Tibial nerve (tissue), 4 donors: ENCODE measurements at places on chromosomes 6 and 20. TPM values are rescaled to one million over a fixed set of nuclear protein-coding genes. Genes with fewer than 3 reads are reported as not detected.

Gene CST5
- not detected for total RNA-seq

GRCh38 chr6:139016337-139017213 is 12.0 kb upstream of the ABRACL start:
- DNase-seq: no peak

- no peak for DNase-seq
These were observed 161.2 kb downstream of the PTPRT start for GRCh38 chr20:43028470-43028869.

GRCh38 chr20:44614525-44614924 is 32.1 kb downstream of the PKIG start:
- DNase-seq: no peak

GRCh38 chr6:33177552-33178446 is 14.5 kb downstream of the COL11A2 start:
- no peak for DNase-seq

GRCh38 chr6:37916675-37917074 is 97.1 kb downstream of the ZFAND3 start:
- DNase-seq: no peak

- DNase-seq: no peak
These were observed 38.3 kb downstream of the COX4I2 start for GRCh38 chr20:31675828-31676608.

Gene SLC12A5
- total RNA-seq: 5.2 TPM

DNA sequence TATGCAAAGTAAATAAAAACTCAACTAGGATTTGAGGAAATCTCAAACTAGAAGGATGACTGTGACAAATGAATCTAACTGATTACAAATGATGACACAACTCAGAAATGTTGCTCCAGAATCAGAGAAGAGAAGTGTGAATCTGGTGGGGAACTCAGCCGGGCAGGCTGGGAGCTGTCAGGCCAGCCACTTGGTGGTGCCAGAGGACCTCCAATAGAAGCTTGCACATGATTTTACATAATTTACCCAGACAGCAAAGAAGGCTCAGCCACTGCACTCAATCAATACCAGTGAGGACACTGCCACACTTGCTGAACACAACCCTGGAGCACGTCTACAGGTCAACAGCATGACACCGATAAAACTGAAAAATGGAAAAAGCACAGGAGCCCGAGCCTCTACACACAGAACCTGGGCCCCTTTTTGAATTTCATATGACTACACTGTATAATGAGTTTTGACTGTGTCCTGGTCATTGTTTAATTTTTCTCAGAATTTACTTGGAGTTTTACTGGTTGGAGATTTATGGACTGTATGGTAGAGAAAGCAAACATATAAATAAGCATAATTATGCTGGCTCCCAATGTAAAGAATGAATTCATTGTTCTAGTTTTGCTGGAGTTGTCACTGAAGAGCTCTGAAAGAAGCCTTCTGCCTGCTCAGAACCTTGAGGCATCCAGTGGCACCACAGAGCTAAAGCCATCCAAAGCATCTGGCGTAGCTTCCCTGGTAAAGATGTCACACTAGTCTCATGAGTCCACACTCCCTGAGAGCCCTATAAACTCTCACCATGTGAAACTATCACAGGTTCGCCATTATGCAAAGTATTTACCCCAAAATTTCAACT is 296.5 kb downstream of the THBS2 start:
- DNase-seq: peak; percentile 47

- DNase-seq: no peak
These were observed 25.4 kb upstream of the GMNN start for GRCh38 chr6:24749297-24749696.

- peak; percentile 61 for DNase-seq
These were observed 35.5 kb upstream of the BMP2 start for GRCh38 chr20:6732001-6732447.

DNA sequence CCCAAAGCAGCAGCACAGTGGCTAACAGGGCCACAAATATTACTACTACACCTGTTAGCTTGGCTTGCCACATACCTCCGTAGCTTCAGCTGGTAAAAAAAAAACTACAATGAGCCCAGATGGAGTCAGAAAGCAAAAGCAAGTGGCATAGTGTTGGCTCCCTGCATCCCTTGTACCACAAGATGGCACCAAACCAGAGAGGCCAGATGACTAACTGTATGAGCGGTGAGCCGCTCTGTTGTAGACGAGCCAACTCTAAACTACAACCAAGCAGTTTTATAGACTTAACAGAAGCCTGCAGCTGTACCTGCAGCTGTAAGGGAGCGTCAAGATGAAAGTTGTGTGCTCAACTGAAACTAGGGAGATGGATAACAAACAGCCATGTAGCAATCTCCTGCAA is 84.5 kb upstream of the MCHR2 start:
- DNase-seq: no peak

GRCh38 chr20:22473293-22473692 is 111.1 kb downstream of the FOXA2 start:
- DNase-seq: no peak

DNA sequence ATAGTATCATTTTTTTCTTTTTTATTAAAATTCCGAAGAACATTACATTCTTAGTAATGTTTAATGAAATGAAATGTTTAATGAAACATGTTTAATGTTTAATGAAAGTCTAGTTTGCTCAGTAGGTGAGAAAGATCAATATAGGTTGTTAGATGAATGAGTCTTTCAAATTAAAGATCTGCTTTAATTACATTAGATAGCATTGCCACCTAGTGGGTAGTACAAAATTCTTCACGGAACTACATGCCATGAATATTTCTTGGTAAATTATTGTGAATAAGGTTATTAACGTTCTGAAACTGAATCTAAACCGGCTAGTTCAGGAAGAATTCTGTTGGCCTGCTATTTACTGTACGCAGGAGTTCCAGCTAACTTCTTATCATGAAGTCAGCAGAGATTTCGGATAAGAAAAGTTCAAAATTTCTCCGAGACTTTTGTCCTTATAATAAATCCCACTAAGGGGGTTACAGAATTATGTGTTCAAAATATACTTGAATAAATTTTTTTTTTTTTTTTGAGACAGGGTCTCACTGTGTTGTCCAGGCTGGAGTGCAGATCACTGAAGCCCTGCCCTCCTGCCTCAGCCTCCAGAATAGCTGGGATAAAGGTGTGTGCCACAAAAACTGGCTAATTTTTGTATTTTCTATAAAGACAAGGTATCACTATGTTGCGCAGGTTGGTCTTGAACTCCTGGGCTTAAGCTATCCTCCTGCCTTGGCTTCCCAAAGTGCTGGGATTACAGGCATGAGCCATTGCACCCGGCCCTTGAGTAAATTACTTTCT is 7.9 kb upstream of the GMNN start:
- no peak for DNase-seq

DNA sequence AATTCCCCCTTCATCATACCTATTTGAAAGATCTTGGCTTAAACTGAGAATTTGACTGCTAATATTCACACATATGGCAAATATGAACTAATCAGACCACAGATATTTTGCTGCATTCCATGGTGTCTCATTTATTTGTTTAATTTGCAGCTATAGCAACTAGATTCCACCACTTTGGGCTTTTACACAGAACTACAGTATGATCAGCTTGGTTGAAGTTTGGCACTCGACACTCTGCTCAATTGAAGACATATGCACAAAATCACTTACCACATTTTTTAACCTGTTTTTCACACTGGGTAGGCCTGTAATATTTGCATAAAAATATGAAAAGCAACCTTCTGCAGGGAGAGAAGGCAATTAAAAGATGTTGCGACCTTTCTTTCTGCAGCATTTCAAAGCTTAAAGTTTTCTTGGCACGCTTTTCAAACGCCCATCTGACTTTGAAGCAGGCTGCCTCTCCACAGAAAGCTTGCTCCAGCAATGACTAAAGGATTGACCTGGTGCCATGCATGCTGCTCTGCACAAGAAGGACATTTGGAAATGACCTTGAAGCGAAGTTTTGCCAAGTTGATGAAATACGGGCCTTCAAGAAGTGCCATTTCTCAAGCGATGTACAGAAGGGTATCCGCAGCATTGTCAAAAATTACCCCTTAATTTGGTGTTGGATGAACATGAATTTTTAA is 126.7 kb downstream of the AIG1 start:
- DNase-seq: no peak

- DNase-seq: no peak
These were observed 69.1 kb downstream of the PHACTR3 start for GRCh38 chr20:59673288-59673997.

DNA sequence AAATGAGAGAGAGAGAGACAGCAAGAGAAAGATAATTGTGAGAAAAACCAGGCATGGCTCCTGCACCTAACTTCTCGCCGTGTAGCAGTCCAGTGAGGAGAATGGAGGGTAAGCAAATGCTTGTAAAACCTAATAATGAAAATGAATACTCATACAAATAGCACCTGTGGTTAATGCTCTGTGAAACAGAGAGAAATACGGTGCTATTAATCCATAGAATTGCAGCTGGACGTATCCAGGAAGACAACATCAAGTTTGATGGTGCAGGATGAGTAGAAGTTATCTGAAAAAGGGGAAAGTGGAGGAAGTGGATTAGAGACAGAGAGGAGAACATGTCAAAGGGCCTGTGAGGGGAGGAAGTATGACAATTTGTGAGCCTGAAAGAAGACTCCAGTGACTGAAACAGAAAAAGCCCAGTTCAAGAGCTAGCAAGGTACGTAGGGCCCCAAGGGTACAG is 89.4 kb upstream of the PAK5 start:
- DNase-seq: no peak

Gene OR2W1
- total RNA-seq: not detected

DNA sequence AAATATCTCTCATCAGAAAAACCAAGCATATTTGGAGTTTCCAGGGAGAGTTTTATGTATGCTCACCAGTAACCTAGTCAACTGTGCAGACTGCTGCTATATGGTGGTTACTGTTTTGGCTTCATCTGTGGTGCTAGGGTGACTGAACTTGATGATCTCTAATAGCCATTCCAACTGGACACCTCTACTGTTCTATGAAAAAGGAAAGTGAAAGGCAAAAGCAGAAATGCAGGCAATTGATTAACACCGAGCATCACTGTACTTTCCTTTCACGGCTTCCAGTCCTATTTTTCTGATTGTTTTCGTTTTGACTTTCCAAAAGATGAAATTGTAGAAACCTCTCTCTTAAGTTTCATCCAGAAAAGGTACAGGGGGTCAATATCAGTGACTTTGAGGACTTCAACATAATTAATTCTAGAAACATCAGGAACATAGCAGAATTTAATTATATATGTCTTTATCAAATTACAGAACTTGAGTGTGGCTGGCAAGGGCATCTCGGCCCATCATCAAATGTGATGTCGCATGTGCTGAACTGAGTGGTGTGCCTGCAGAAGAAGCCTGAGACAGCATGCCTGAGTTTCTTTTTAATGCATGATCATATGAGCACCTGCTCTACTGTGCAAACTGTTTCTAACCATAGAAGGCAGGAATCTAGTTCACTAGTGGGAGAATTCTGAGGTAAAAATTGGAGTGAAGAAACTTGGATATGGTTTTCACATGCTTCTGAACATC is 464.3 kb upstream of the FLRT3 start:
- DNase-seq: no peak

DNA sequence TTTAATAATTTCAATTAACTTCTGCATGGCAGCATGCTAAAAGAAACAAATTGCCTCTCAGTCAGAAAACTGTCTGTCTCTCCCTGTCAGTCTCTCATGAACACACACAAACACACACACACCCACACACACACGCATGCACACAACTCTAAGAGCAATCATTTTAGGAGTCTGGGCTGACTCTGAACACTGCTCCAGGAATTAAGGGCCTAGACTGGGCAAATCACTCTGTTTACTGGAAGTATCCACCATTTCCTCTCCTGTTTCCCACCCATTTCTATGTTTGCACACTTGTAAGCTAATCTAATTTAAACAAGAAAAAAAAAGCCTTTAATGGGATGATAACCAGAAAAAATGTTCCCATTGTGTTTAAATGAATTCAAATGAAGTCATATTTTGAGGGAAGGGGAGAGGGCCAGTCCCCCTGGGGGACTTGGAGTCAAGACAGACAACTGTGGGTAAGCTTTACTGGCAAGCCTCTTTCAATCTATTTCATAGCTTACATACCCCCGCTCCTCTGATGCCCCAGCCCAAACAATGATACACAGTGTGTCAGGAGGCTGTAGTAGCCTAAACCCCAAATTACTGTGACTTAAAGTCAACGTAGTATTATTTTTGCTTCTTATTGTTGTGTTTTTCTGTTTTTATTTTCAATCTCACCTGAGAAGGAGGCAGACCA is 447.8 kb upstream of the FLRT3 start:
- no peak for DNase-seq

DNA sequence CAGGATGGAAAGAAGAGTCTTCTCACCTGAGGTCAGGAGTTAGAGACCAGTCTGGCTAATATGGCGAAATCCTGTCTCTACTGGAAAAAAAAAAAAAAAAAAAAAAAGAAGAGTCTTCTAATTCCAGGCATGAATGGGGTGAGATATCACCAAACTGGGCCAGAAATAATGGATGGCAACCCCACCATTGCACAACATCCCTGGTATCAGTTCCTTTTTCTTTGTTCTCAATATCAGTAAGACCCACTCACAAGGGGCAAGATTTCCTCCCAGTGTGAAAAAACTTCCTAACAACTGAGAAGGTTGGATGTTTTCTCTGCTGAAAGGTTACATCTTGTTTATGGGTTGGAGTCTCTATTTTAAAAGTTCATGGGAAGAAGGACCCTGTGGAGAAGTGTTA is 23.6 kb upstream of the NR2E1 start:
- no peak for DNase-seq

Gene MAS1
- total RNA-seq: not detected

Gene PTPRT
- not detected for total RNA-seq

DNA sequence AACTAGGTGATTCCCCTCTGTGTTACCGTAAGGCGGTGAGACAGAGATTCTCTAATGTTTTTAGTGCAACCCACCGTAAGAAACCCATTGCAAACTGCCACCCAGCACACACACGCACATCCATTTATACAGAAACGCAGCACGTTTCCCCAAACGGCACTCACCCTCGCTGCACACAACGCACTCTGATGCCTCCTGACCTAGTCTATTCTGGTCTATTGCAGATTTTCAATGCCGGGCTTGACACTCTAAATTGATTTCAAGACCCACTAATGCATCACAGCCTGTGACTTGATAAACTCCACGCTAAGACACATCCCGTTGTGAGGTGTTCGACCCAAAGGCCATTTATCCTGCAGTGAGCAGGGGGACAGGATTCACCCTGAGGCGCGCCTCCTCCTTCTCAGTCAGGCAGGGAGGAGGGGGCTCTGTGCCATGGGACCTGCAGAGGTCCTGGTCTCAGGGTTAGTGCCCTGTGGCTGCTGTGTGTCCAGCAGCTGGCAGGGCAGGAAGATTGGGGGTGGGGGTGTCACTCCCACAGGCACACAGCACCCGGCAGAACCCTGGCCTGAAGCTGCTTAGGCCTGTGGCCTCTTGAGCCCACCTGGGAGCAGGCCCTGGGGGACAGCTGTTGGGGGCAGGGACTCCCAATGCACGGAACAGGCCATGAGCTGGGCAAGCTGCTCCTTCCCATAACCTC is 335.6 kb downstream of the PREX1 start:
- DNase-seq: no peak
